ENCODE measurements at places on chromosomes 1 and 21.
A peak's percentile ranks its signal among the peaks of the same experiment; 100 is the strongest.

- DNase-seq: no peak
Observed at GRCh38 chr1:183069562-183070216, 46.5 kb downstream of the LAMC1 start.

DNA sequence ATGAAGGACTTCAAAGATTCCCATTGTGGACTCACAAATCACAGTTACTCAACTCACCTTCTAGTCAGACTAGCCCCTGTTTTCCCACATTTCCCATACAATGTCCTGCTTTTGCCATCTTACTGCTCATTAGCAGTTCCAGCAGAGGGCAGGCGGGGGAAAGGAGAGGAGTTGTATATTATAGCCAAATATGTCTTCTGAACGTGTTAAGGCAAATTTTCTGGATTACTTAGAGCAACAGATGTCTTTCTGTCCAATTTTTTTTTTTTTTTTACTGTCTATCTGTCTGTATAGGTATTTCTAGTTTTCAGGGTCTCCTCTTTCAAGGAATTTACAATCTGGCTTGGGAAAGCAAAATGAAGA lies 29.9 kb upstream of the DDAH1 start:
- DNase-seq: no peak

DNA sequence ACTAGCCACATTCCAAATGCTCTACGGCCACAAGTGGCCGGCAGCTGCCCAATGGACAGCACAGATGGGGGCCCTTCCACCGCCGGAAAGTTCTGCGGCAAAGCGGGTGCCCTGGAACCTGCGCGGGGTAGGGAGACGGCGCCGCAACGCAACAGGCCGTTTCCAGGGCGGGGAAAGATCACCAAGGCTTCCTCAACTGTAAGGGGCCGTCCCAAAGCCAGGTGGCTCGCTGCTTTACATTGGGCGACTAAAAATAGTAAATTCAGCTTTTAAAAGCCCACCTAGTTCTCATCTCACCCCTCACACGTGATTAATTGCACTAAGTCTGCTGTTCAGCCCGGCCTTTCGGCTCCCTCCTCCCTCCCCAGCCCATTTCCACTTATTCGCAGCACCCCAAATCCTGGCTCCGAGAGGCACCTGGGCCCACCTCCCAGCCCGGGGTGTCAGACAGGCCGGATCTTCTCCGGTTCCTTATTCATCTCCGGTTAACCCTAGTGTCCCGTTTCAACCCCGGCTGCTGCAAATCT lies 643 bp downstream of the CFAP298 start:
- no peak for DNase-seq

DNA sequence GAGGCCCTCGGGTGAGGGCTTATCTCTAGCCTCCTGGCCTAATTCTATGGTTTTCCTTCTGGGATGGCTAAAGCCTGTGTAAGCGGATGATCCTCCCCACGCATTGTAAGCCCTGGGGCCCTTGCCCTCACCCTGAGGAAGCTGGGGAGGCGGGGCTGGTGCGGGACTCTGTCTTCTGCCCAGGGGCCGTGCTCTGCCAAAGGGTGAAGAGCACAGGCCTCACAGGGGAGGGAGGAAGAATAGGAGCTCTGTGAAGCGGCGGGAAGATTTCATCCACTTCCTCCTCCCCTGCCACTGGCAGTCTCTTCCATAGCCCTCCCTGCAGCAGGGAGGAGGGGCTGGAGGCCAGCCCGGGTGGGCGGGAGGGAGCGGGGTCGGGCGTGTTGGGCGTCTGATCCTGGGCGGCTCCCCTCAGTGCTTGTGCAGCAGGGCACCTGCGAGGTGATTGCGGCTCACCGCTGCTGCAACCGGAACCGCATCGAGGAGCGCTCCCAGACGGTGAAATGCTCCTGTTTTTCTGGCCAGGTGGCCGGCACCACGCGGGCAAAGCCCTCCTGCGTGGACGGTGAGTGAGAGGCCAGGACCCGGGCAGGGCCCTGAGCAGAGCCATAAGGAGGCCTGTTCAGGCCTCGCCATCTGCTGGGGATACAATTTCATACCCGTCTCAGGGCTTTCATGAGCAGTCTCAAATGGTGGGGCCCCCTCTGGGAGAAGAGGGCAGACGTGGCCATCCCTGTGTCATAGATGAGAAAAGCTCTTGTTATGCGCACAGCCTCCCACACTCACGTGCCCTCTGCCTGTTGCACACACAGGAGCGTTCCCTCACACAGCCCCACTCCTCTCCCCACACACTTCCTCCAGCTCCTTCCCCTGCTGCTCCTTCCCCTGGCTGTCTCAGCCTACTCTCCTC lies 7.7 kb upstream of the PPM1J start:
- peak; percentile 76 for DNase-seq

GRCh38 chr21:46347791-46348381 lies 23.9 kb downstream of the PCNT start:
- no peak for DNase-seq

Measured in suprapubic skin (tissue), 4 donors.